ENCODE measurements at places on chromosomes 7 and 10.

DNA sequence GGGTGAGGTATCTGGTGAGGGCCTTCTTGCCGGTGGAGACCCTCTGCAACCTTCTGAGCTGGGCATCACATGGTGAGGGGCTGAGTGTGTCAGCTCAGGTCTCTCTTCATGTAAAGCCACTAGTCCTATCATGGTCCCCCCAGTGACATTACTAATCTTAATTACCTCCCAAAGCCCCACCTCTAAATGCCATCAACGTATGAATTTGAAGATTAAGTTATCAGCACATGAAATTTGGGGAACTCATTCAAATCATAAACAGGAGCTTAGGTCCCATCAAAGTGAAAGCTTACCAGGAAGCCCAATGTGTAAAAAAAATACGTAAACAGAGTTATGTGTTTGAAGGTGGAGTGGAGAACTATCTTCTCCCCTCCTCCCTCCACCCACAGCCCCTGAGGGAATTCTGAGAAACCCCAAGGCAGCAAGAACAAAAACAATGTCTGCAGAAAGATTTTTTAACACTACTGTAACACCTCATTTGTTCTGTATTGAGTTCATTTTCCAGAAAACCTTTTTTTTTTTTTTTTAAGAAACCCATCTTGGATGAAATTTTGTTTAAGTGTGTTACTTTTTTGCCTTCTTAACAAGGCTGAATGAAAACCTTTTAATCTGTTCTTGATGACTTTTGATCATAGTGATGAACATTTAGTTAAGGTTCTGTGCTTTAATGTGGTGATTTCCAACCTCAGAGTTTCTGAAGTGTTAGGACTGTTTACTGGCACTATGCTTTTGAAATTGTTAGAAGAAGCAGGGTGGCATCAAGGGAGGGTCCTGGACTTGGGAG is 19.1 kb upstream of the PCGF5 start:
- DNase-seq = no peak

DNA sequence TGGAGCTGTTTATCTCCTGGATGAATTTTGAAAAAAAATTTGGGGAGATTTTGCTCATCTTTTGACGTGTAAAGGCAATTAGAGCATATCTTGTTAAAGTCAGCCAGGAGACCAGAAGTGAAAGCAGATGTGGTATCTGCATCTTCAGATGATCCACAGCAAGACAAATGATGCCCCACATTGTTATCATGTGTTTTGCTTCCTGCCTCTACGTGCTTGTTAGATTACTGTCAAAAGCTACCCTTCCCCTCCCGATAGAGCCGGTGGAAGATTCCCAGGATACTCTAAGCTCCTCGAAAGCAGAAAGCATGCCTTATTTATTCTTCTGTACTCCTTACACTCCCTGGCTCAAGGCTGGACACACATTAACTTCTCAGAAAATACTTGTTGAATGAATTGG is 12.9 kb downstream of the COL17A1 start:
- no peak for DNase-seq

DNA sequence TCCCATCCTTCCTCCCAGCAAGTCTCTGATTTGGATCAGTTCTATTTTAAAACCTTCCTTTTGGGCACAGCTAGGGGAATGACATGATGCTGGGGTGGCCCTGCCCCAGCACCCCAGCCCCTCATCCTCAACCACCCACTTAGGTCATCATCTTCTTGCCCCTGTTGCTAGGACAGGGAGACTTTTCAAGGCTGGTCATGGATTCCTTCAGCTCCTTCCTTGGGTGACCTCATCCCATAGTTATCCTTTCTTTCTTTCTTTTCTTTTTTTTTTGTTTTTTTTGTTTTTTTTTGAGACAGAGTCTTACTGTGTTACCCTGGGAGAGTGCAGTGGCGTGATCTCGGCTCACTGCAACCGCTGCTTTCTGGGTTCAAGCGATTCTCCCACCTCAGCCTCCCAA is 127.2 kb downstream of the WDFY4 start:
- DNase-seq = no peak

GRCh38 chr10:116737627-116738327 is 4.6 kb downstream of the HSPA12A start:
- DNase-seq = no peak
